ENCODE measurements at places on chromosomes 7 and 10. TPM values are rescaled to one million over a fixed set of nuclear protein-coding genes. Genes with fewer than 3 reads are reported as not detected.

GRCh38 chr7:29229946-29230345 lies 35.4 kb downstream of the CHN2 start:
- no peak for DNase-seq

GRCh38 chr7:21030237-21030871 lies 243.7 kb upstream of the SP8 start:
- no peak for DNase-seq

The DMBT1 gene
- total RNA-seq, result under 0.01 TPM

The CLDN3 gene
- not detected for total RNA-seq

The SORCS1 gene
- not detected for total RNA-seq

All from fibroblast of villous mesenchyme (primary cell).